ENCODE measurements at places on chromosomes 6 and 20.

DNA sequence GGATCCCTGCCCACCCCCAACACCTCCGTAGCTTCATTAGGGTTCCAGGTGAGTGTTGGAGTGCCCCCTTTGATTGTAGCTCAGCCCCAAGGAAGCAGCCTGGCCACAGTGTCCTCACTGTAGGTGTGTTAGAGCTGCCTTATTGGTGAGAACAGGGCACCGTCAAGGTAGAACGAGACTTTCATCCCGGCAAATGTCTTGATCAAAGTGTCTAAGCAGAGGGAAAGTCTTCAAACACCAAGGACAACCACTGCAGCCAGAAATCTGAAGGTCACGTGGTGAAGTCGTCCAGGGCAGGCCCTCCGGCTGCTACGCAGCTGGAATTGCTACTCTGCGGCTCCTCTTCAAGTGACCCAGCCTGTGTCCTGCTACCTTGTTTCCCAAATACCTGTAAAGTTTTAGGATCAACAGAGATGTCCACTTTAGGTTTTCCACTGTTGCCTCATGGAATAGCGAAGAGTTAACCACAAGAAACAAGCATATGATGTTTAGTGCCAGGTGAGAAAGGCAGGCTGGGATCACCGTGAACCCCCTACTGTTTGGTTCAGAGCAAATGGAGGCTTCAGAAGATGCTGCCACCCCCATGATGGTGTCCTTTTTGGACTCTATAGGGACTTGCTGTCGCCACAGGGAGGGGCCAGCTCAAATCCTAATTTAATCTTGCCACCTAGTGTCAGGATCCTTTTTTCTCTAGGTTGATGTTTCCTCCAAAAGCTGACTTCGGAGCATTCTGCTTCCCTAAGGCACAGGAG, 1.7 kb upstream of the DLL1 start:
- no peak for DNase-seq

GRCh38 chr20:14333721-14334120, 3.7 kb downstream of the FLRT3 start:
- no peak for DNase-seq

- no peak for DNase-seq
These were observed 78.3 kb upstream of the MMS22L start for GRCh38 chr6:97361286-97361685.

- DNase-seq = no peak
These were observed 24.6 kb downstream of the KDM1B start for GRCh38 chr6:18179770-18180356.

DNA sequence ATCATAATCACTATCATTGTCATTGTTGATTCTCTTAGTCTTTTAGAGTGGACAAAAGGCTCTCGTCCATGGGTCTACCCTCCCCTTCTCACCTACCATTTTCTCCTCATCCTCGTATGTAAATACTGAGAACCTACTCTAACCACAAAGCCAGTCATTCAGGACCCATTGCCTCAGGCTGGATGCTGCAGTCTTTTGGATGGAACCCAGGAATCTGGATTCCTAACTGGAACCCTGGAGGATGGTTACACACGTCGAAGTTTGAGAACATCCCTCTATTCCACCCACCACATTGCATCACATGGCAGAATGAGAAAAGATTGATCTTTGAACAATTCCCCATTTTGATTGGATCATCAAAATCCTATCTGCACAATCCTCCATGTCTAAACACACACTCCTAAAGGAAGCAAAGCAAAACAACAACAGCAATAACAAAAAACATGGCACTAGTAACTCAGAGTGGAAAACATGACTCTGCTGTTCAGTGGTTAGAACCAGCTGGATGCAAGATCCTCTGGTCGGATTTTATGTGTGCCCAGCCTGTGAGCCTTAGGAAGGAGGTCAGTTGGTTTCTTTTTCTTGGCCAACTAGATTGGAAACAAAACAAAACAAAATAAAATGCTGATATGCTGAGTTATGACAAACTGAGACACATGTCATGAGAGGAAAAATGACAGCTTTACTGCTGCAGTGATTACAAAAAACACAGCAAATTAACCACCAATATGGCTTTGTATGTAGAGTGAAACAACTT, 38.0 kb downstream of the TSHZ2 start:
- DNase-seq = no peak

DNA sequence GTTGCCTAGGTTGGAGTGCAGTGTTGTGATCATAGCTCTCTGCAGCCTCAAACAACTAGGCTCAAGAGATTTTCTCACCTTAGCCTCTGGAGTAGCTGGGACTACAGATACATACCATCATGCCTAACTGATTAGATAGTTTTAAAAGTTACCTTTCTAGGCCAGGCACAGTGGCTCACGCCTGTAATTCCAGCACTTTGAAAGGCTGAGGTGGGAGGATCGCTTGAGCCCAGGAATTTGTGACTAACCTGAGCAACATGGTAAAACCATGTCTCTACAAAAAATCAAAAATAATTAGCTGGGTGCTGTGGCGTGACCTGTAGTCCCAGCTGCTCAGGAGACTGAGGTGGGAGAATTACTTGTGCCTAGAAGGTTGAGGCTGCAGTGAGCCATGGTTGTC, 41.2 kb downstream of the SLC17A5 start:
- DNase-seq = no peak
